ENCODE measurements at places on chromosomes 6 and 20.
A peak's percentile ranks its signal among the peaks of the same experiment; 100 is the strongest.

- DNase-seq = no peak
These were observed 120.2 kb downstream of the JARID2 start for GRCh38 chr6:15366003-15366535.

- DNase-seq = no peak
These were observed 544 bp upstream of the STK38 start for GRCh38 chr6:36547646-36548400.

- no peak for DNase-seq
These were observed 66.0 kb downstream of the ELOVL5 start for GRCh38 chr6:53282741-53283140.

GRCh38 chr6:73929405-73929804 is 233.4 kb downstream of the CD109 start:
- DNase-seq = no peak

DNA sequence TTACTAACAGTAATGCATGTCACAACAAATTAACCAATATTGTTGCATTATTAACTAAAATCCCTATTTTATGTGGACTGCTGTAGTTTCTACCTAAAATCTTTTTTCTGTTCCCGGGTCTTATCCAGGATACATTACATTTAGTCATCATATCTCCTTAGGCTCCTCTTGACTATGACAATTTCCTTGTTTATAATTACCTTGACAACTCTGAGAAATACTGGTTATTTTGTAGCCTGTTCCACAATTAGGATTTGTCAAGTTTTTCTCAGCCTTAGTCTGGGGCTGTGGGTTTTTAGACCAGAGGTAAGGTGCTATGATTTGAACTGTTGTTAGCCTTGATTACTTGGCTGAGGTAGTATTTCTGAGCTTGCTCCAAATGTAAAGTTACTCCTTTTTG is 3.7 kb downstream of the FBXO5 start:
- DNase-seq = no peak

DNA sequence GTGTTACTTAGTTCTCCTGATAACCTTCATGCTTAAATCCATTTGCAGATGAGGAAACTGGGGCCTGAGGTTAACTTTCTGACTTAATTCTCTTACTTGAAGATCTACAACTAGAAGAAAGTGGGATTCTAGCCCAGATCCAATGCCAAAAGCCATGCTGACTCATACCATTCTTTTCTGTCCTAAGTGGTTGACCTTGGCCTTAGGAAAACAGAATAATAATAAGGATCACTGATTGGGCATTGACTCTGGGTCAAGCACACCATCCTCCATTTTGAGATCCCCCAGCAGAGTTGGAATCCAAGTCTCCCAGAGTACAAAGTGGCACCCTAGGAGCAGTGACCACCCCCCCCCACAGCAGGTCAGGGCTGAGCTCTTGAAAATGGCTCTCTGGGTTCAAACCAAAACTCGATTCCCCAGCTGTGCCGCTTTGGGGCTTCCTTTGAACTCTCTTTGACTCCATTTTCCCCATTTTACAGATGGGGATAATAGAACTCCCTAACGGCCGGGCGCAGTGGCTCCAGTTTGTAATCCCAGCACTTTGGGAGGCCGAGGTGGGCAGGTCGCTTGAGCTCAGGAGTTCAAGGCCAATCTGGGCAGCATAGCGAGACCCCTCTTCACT is 12.8 kb upstream of the ZNF217 start:
- no peak for DNase-seq

DNA sequence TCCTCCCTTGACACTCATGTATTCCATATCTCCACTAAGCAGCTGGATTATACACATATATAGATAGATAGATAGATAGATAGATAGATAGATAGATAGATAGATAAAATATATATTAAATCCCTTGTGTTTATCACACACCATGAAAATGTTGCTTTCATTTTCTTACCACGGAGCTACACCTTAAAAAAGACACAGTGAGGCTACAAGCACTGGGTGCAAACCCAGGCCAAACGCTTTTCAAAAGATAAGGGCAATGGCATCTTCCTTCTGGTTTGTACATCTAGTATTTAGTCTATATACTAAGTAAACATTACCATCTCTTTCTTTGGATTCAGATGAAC is 377.1 kb downstream of the ESR1 start:
- no peak for DNase-seq

DNA sequence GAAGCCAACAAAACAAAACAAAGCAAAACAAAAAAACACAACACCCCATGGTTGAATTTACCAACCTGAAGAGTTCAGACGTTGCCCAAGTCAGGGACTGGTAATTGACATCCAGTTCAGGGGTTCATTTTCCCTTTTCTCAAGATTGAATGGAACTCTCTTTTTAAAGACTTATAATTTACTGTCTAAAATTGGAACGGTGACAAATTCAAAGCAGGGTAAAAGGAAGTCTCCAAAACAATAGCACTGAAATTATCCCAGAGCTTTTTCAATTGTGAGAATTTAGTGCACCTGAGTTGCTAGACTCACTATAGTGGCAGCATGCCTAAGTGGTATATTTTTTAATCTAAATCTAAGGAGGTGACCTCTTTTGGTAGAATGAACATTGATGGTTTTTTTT is 90.9 kb upstream of the PREP start:
- DNase-seq = no peak

DNA sequence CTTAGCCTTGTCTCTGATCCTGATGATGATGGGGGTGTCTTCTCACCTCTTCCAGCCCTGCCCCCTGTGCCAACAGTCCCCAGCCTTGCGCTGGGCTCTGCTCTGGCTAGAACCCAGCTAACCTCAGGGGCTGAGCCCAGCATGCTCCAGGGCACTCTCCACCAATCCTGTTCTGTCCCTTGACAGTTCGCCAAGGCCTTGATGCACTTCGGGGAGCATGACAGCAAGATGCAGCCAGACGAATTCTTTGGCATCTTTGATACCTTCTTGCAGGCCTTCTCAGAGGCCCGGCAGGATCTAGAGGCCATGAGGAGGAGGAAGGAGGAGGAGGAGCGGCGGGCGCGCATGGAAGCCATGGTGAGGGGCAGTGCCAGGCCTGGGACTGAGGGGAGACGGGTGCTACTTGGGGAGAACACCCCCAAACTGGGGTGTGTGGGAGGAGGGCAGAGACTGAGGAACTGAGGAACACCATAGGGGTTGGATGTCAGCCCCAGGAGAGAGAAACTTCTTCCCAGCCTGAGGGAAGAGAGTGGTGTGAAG is 33.1 kb downstream of the MOCS1 start:
- no peak for DNase-seq

DNA sequence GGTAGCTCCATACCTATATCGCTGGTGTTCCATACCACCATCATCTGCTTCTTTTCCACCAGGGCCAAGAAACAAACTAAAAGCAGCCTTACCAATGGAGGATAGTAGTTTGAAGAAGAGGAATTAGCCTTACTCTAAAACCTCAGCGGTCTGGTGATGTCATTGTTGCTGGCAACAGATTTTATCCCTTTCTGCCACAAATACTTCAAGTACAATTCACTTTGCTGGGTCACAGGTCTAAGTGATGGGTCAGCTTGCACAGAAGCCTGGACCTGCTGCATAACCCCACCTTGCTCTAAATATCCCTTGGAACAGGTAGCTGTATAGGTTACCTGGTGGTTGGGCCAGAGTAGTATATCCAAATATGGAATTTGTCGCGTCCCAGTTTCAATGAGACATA is 53.2 kb upstream of the THEMIS start:
- DNase-seq = no peak

DNA sequence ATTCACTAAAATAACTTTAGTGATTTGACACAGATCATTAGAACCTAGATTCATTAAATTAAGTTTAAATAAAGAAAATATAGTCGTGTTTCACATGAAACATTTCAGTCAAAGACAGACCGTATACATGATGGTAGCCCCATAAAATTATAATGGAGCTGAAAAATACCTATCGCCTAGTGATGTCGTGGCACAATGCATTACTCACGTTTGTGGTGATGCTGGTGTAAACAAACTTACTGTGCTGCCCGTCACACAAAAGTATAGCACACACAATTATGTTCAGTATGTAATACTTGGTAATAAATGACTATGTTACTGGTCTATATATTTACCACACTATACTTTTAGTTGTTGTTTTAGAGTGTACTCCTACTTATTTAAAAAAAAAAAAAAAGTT is 17.3 kb downstream of the DST start:
- no peak for DNase-seq

- no peak for DNase-seq
These were observed 41.5 kb upstream of the KCNQ5 start for GRCh38 chr6:72580281-72580940.

DNA sequence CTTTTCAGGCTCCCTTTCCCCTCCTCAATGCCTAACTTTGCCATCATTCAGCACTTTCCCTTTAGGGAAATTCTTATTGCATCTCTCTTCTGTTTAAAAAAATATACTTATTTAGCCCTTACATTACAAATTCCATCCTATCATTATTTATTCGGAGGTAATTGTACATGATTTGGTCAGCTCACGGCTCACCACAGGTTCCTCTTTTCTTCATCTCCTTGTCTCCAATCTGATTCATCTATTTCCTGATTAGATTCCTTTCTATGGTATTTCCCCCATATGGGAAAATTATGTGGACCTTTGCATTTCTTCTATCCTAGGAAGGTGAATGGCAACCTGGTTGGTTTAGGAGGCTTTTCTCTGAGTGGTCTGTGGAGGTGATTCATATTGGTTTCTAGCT is 12.9 kb upstream of the EMILIN3 start:
- no peak for DNase-seq

DNA sequence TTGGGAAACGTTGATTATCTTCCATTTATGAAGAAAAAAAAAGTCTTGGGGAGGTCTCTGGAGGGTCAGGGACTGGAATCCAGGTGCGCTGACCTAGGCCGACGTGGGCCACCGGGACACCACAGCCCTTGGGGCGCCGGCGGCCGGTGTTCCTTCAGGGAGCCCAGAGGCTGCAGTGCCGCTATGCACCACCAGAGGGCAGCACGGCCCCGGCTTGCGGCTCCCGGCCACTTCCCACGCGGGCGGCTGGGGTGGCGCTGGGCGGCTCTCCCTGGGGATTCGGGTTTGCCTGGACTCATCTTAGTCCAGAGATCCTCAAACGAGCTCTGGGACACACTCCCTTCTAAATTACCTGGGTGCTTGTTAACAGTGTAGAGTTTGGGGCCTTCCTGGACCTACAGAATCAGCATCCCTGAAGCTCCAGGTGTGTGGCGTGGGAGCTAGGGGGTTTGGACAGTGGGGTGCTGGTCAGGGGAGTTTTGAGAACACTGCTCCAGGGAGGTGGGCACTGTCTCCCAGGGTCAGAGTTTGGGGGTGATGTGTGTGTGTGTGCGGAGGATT is 23.0 kb upstream of the GTSF1L start:
- peak; percentile 81 for DNase-seq

DNA sequence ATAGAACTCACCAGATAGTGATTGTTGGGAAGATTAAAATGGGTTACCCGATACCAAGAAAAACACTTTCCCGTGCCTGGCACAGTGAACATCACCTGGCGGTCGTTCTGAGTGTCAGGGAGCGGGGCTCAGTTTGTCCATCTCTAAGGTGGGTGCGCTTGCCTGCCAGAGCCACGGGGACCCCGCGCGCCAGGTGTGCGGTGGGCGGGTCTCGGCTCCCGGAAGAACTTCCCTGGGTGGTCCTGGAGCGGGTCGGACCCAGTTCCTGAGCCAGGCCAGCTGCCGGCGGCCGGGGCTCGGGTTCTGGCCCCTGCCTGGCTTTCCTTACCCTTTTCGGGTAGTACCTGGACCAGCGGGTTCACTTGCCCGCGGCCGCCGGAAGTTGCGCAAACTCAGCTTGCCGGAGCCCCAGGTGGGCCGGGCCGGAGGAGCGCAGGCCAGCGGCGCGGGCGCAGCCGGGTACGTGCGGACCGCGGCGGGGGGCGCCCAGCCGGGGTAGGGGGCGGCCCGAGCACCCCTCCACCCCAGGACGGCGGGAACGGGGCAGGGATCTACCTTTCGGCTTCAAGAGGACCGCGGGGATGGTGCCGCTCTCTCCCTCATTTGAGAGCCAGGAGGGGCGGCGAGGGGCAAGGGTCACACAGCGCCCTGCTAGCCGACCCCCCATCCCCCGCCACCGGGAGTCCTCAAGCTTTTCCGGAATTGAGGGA is 7.5 kb downstream of the FAM110A start:
- DNase-seq = no peak

DNA sequence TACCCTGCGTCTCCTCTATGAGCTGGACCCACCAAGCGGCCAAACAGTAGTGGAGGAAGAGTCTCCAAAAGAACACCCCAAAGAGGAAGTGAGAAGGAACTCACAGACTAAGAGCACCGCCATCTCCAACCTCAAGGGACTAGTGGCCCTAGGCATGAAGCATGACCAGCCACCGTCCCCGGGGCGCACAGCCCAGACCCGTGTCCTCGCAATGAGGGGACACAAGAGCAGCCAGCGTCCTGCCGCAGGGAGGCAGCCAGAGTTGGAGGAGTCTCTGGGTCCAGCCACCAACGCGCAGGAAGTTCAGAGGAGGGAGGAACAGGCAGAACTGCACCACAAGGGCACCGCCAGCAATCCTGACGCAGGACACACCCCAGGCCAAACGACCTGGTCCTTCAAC is 72.6 kb downstream of the TAF4 start:
- no peak for DNase-seq

GRCh38 chr20:7859356-7859802 is 80.9 kb downstream of the HAO1 start:
- DNase-seq = no peak

DNA sequence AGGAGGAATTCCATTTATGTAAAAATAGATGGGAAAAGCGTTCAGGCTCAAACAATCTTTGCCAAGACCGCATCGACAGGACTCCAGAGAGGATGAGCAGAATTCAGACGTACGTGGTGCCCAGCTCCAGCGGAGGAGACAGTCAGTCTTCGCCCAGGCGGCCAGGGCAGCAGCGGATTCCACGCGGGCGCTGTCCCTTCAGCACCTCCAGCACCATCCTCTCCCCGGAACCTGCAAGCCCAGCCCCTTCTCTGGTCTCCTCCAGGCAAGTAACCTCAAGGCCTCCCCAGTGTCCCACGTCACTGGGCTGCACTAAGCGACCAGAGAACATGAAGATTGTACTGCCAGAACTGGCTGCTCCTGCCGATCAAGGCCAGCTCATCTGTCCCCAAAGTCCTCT is 2.8 kb upstream of the KCNQ2 start:
- no peak for DNase-seq

DNA sequence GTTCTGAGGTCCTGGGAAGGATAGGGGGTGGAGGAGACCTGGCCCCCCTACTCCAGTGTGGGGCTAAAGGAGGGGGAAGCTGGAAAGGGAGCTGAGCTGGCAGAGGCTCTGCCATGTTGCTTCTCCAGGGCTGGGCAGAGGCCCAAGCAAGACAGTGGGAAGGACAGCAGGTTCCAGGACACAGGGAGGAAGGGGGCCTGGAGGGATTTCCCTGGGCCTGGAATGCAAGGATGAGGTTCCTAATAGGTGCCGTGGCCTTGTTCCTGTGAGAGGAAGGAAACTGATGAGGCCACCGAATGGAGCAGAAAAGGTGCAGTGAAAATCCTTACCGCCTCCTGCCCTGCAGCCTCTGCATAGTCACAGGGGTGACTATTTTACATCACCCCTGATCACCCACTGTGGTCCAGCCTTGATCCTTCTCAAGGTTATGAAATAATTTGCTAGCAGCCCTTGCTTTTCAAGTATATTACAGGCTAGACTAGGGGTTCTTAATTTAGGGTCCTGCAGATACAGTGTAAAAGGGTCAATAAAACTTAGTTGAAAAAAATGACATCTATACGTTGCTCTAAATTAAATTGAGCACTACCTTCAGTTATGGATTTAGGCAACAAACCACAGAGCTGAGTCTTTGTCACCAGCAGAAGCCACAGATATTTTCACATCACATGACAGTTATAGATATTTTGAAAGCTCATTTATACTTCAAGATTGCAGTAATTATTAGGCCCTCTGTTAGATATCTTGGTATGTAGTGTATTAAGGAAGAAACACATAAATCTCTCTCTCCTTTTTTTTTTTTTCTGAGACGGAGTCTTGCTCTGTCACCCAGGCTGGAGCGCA is 45.7 kb upstream of the RNF24 start:
- no peak for DNase-seq
